Mammary microvascular endothelial cell (primary cell): ENCODE measurements at places on chromosomes 6 and 20. TPM values are rescaled to one million over a fixed set of nuclear protein-coding genes. Genes with fewer than 3 reads are reported as not detected.

The FAM217A gene
- total RNA-seq = not detected in 2 replicates

The STMND1 gene
- not detected in 2 replicates for total RNA-seq

The TSBP1 gene
- not detected in 2 replicates for total RNA-seq

The NRN1 gene
- 38.7 and 42.9 TPM in 2 replicates for total RNA-seq

The SIRPG gene
- not detected in 2 replicates for total RNA-seq

The BPIFB4 gene
- not detected in 2 replicates for total RNA-seq

The CLVS2 gene
- total RNA-seq = not detected in 2 replicates

The KCNK5 gene
- total RNA-seq = not detected in 2 replicates

The OOEP gene
- not detected in 2 replicates for total RNA-seq

The UNC5CL gene
- total RNA-seq = not detected in 2 replicates

The PLN gene
- total RNA-seq = not detected in 2 replicates

The ANGPT4 gene
- not detected in 2 replicates for total RNA-seq

The RHAG gene
- not detected in 2 replicates for total RNA-seq

The C20orf144 gene
- total RNA-seq = 0.05 TPM in 1 of 2 replicates, not detected in the other

The PPP1R3G gene
- total RNA-seq = 0.33 and 0.49 TPM in 2 replicates

The RNF182 gene
- total RNA-seq = 4.2 and 5.3 TPM in 2 replicates

The IL17A gene
- not detected in 2 replicates for total RNA-seq

The HCRTR2 gene
- not detected in 2 replicates for total RNA-seq

The POM121L2 gene
- total RNA-seq = not detected in 2 replicates

The GTF2H4 gene
- 13.0 and 16.6 TPM in 2 replicates for total RNA-seq

The SERPINB6 gene
- total RNA-seq = 157 and 185 TPM in 2 replicates

The VGLL2 gene
- not detected in 2 replicates for total RNA-seq

The DLK2 gene
- total RNA-seq = not detected in 2 replicates

The KHDRBS2 gene
- not detected in 2 replicates for total RNA-seq

The CST7 gene
- not detected in 2 replicates for total RNA-seq
